Heart right ventricle (tissue), 16 donors: ENCODE measurements at places on chromosomes 6 and 20.

DNA sequence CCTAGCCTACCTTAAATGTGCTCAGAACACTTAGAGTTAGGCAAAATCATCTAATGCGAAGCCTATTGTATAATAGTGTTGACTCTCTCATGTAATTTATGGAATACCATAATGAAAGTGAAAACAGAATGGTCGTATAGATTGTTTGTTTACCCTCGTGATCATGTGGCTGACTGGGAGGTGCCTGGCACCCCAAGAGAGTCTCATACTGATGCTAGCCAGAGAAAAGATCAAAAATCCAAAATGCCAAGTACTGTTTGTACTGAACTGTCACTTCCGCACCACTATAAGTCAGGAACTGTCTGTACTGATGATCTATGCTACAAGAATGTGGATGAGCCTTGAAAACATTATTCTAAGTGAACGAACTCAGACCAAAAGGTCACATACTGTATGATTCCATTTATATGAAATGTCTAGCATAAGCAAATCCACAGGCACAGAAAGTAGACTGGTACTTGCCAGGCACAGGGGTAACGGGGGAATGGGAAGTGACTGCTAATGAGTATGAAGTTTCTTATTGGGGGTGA is 22.4 kb downstream of the ZMYND8 start:
- no peak for DNase-seq
- H3K4me1 ChIP-seq = peaks cover 90% of the 10 kb centered on the region
- H3K36me3 ChIP-seq = no peaks in the 10 kb centered on the region
- H3K27ac ChIP-seq = peak overlapping the region; percentile 47

GRCh38 chr20:3358676-3359340 is 48.7 kb downstream of the DNAAF9 start:
- no peaks in the 10 kb centered on the region for H3K27me3 ChIP-seq
- no peak overlapping the region for H3K4me3 ChIP-seq
- H3K36me3 ChIP-seq = no peaks in the 10 kb centered on the region
- peaks cover 13% of the 10 kb centered on the region for H3K4me1 ChIP-seq

- no peak overlapping the region for H3K27ac ChIP-seq
- H3K27me3 ChIP-seq = no peaks in the 10 kb centered on the region
- no peak for DNase-seq
Measured at GRCh38 chr6:20751293-20751935, 217.2 kb downstream of the CDKAL1 start.

DNA sequence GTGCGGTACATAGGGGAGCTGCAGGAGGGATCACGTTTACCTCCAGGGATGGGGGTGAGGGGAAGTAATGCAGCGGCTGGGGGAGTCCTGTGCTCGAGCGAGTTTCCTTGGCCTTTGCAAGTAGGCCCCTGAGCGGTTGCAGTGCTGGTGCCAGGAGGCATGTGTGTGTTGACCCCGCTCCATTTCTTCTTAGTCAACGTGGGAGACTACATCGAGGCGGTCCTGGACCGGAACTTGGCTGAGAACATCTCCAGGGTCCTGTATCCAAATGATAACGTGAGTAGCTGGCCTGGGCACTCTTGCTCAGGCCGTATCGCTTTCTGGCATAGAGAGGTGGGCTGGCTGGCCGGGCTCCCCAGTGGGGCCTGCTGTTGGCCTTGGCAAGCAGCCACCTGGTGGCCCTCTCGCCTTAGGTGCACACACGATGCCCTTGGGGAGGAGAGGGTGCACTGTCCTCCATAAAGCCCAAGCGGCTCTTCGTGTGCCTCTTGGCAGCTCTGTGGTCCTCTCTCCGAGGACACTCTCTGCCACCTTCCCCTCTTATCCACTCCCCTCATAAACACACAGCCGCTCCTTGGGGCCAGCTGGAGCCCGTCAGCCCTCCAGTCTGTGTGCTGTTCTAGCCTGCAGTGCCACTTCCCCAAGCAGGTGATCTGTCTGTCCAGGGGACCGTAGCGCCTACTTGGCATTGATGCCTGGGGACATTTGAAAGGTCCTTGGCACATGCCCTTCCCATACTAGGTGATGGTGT is 29.3 kb downstream of the PYGB start:
- peaks cover 31% of the 10 kb centered on the region for H3K4me1 ChIP-seq
- no peak overlapping the region for H3K4me3 ChIP-seq
- H3K27ac ChIP-seq = peak overlapping the region; percentile 58
- peak; percentile 70 for DNase-seq
- H3K27me3 ChIP-seq = no peaks in the 10 kb centered on the region

DNA sequence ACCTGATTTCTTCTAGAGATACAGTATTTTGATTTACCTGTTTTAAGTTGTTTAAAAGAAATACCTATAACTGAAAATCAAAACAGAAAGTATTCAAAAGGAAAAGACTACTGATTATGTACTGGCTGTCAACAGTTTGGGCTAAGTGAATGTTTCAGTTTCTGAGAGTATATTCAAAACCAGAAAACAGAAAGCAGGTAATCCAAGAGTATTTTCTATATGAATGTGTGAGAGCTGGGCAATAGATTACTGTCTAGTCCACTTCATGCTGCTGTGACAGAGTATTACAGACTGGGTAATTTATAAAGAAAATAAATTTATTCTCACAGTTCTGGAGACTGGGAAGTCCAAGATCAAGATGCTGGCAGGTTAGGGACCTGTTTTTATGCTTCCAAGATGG is 261.0 kb downstream of the ARHGAP18 start:
- H3K4me1 ChIP-seq = no peaks in the 10 kb centered on the region
- H3K27me3 ChIP-seq = no peaks in the 10 kb centered on the region
- peaks cover 60% of the 10 kb centered on the region for H3K36me3 ChIP-seq
- DNase-seq = no peak
- H3K4me3 ChIP-seq = no peak overlapping the region
- no peak overlapping the region for H3K27ac ChIP-seq

- H3K27me3 ChIP-seq = peaks cover 49% of the 10 kb centered on the region
- H3K4me3 ChIP-seq = no peak overlapping the region
- peaks cover 50% of the 10 kb centered on the region for H3K4me1 ChIP-seq
- no peak overlapping the region for H3K27ac ChIP-seq
- no peaks in the 10 kb centered on the region for H3K36me3 ChIP-seq
Measured at GRCh38 chr6:98830146-98830545, 4.2 kb upstream of the POU3F2 start.

DNA sequence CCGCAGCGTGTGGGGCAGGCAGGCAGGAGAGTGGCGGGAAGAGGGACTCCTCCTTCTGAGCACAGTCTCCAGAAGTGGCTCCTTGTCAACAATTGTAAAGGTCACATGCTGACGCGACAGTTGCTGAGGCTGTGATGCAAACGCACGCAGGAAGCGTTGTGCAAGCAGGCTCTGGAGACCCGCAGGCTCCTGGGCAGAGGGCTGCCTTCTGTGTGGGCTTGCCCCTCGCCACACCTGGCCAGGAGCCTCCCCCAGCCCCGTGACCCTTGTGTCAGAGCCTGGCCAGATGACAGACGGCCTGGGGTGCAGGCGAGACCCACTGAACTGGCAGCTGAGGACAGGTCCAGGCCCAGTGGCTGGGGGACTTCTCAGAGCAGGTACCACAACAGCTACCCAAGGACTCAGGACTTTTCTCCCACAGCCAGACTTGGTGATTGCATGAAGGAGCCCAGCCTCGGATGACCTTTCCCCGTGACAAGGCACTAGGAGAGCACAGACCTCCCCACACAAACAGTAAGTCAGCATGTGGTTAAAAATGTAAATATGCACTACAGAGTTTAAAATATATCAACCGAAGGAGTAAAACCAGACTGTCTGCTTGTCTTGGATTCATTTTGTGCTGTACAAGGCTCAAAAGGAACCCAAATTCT is 222.1 kb upstream of the RREB1 start:
- peak; percentile 62 for DNase-seq
- H3K27ac ChIP-seq = peak overlapping the region; percentile 46
- H3K4me1 ChIP-seq = peaks cover under 1% of the 10 kb centered on the region
- H3K4me3 ChIP-seq = no peak overlapping the region

DNA sequence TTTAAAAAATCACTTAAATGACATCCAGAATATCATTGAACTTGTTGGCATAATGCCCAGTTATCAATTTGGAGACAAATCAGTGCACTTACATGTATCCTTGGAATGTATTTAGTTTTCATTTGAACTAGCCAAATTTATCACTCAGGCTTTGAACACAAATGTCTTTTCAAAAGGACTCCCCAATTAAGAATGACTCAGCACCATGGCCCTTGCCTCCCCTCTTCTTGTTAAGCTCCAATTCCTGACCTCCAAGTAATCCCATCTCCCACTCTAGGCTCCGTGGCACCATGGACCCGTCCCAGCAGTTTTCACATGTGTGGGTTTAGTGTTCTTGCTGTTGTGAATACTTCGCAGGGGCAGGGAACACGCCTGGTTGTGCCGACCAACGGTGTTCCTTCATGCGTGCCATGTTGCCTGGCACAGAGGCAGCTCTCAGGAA is 2.7 kb downstream of the AKAP12 start:
- no peak for DNase-seq
- H3K36me3 ChIP-seq = no peaks in the 10 kb centered on the region
- H3K27me3 ChIP-seq = peaks cover 16% of the 10 kb centered on the region
- H3K4me3 ChIP-seq = no peak overlapping the region

DNA sequence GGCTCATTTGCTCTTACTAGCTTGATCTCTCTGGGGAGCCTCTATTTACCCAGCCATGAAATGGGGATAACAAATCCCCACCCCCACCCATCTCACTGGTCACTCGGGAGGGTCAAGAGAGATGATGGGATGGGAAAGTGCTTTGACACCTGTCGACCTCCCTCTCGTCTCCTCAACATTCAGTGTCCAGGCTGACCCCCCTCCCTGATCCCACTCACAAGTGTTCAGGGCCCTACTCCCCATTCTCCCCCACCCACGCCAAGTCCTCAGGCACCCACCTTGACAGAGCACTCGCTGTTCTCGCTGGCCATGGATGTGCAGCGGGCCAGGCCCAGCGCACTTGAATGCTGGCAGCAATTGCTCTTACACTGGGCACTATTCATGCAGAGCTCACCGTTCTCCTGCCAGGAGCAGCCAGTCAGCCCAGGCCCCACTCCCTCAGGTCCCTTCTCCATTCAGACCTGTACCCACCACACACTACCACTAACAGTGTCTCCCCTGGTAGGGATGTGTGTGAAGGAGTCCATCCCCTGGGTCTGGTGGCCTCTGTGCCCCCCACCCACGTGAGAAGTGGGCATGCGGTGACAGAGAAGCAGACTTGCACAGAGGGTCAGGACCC is 1.6 kb downstream of the CLPS start:
- H3K27ac ChIP-seq = no peak overlapping the region
- H3K4me1 ChIP-seq = no peaks in the 10 kb centered on the region
- H3K27me3 ChIP-seq = peaks cover 32% of the 10 kb centered on the region
- no peak for DNase-seq
- no peak overlapping the region for H3K4me3 ChIP-seq

GRCh38 chr6:37725957-37726356 is 28.3 kb upstream of the MDGA1 start:
- DNase-seq = no peak
- H3K4me1 ChIP-seq = no peaks in the 10 kb centered on the region
- no peak overlapping the region for H3K4me3 ChIP-seq
- H3K36me3 ChIP-seq = no peaks in the 10 kb centered on the region
- no peak overlapping the region for H3K27ac ChIP-seq

- H3K27ac ChIP-seq = no peak overlapping the region
- no peak overlapping the region for H3K4me3 ChIP-seq
- DNase-seq = no peak
- H3K4me1 ChIP-seq = peaks cover 12% of the 10 kb centered on the region
Measured at GRCh38 chr6:708237-708598, 15.3 kb upstream of the EXOC2 start.

- H3K4me3 ChIP-seq = no peak overlapping the region
- no peaks in the 10 kb centered on the region for H3K4me1 ChIP-seq
- no peaks in the 10 kb centered on the region for H3K27me3 ChIP-seq
- no peaks in the 10 kb centered on the region for H3K36me3 ChIP-seq
- no peak overlapping the region for H3K27ac ChIP-seq
Measured at GRCh38 chr6:125953502-125953875, 3.1 kb upstream of the HINT3 start.

DNA sequence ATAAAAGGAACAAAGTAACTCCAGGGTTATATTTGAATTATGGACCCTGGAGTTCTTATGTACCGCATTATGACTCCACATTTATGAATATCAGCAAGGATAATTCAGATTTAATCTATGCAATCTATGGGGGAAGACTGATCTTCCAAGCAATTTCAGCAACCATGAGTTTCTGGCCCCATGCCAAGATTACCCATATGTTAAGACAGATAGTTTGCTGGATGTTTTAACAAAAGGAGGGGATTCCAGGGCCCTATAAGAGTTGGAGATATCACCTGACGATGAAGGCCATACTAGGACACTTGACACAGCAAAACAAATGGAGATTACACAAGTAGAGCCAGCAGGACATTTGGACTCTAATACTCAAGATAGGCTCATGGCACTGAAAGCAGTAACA is 45.9 kb upstream of the PLN start:
- no peak overlapping the region for H3K4me3 ChIP-seq
- no peaks in the 10 kb centered on the region for H3K27me3 ChIP-seq
- no peak overlapping the region for H3K27ac ChIP-seq
- H3K36me3 ChIP-seq = peaks cover 5% of the 10 kb centered on the region
- no peak for DNase-seq
- H3K4me1 ChIP-seq = no peaks in the 10 kb centered on the region

DNA sequence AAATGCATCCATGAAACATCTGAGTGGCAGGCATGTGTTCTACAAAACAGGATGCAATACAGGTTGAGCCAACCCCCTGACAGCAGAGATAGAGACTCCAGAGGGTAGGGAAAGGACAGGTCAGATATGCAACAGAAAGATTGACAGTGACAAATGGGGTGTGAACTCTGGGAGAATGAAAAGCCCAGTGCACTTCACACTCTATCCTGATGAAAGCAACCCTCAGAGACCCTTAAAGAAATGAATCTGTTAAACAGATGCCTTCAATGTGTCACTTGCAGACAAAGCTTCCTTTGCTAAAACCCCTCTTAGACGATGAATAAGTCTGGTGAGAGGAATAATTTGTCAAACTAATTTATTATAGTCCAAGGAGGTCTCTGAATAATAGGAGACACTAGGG is 89.9 kb downstream of the RFPL4B start:
- H3K36me3 ChIP-seq = no peaks in the 10 kb centered on the region
- H3K4me3 ChIP-seq = no peak overlapping the region
- no peaks in the 10 kb centered on the region for H3K4me1 ChIP-seq
- H3K27ac ChIP-seq = no peak overlapping the region
- no peaks in the 10 kb centered on the region for H3K27me3 ChIP-seq

DNA sequence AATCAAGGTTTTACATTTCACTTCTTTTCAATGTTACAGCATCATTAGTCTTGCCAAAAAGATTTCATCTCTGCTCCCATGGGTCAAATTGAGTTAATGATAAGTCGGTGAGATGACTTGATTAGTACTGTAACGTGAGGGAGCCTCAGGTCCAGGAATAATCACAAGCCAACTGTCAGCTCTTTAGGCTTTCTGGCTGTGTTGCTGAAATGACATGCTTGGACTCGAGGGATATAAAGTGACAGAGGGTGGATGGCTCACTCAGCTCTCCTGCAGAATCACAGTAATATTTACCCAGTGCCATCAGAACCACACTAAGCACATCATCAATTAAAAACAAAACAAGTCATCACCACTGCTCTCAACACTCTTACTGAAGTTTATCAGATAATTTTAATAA is 196.2 kb upstream of the THEMIS start:
- no peak overlapping the region for H3K4me3 ChIP-seq
- no peak overlapping the region for H3K27ac ChIP-seq
- H3K36me3 ChIP-seq = no peaks in the 10 kb centered on the region
- DNase-seq = no peak

GRCh38 chr6:111838749-111839484 is 34.3 kb downstream of the FYN start:
- no peak for DNase-seq
- H3K4me3 ChIP-seq = no peak overlapping the region
- H3K27me3 ChIP-seq = no peaks in the 10 kb centered on the region
- H3K27ac ChIP-seq = no peak overlapping the region

GRCh38 chr6:121651420-121651819 is 216.0 kb downstream of the GJA1 start:
- H3K27ac ChIP-seq = peak overlapping the region; percentile 68
- H3K27me3 ChIP-seq = no peaks in the 10 kb centered on the region
- no peak overlapping the region for H3K4me3 ChIP-seq
- H3K36me3 ChIP-seq = no peaks in the 10 kb centered on the region
